KBM-7 (cell line): ENCODE measurements at places on chromosomes 7 and 10.

DNA sequence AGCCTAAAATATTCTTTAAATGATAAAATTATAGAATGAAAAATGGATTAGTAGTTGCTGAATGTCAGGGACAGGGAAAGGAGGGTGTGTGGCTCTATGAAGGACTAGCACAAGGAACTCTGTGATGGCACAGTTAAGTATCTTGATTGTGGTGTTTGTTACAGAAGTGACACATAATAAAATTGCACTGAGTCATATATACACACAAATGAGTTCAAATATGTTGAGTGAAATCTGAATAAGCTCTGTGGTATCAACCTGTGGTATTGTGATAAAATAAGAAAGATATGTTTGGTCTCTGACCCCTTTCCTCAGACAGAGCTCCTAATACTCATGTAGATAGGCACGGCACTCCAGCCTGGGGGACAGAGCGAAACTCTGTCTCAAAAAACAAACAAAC, 181.5 kb upstream of the TRIM24 start:
- no peak for DNase-seq

GRCh38 chr10:30284865-30285594, 64.0 kb downstream of the MTPAP start:
- DNase-seq: peak; percentile 37

DNA sequence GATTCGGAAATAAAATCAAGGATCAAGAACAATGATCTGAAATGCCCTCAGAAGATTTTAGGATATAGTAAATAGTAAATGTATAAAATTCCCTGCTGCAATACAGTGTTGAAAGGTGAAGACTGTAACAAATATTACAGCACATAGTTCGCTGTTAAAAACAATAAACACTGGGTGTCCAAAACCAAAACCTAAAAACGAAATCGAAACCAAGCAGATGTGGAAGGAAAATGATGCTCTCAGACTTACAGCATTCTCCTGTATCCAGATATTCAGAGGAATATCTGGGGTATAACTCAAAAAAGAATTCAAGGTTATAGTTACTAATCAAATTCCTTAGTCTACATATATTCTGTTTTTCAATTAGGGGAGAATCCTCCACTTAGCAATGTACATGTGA, 708.1 kb upstream of the PCDH15 start:
- DNase-seq: no peak

GRCh38 chr7:19989906-19990305, 216.5 kb upstream of the TMEM196 start:
- no peak for DNase-seq

- DNase-seq: no peak
These were observed 186.4 kb downstream of the MGMT start for GRCh38 chr10:129653428-129653827.

DNA sequence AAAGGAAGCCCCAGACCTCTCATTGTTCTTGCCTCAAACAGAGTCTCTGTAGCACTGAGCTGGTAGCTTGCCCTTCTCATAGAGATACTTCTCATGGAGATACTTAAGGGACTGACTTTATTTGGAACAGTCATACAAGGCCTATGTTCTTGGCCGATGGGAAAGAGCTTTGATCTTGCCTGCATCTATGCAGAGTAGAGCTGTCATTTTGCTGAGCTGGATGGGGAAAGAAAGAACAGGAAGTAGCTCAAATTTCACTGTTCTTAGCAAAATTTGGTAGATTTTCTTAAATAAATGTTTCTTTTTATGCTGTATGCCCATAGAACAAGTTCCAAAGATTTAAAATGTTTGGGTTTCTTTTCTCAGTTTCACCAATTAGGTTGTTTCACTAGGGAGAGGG, 119.3 kb upstream of the SEC61G start:
- no peak for DNase-seq
